ENCODE measurements at places on chromosomes 6 and 20.

DNA sequence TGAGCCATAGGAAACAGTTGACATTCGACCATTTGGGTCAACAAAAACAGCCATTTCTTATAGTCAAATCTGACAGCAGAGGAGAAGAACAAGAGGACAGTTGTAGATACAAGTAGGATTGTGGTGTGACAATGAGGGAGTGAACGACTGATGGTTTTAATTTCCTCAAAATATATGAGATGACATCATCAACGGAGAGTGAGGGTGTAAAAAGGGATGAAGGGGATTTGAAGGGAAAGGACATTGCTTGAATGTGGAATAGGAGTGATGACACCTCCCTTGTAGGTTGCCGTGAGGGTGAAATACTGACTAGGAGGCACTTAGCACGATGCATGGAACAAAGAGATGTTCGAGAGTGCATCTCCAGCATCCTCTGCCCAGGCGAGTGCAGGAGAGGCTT is 499.8 kb upstream of the CHD6 start:
- no peak for DNase-seq

- DNase-seq = no peak
These were observed 230.2 kb downstream of the ANKRD60 start for GRCh38 chr20:57998276-57998675.

DNA sequence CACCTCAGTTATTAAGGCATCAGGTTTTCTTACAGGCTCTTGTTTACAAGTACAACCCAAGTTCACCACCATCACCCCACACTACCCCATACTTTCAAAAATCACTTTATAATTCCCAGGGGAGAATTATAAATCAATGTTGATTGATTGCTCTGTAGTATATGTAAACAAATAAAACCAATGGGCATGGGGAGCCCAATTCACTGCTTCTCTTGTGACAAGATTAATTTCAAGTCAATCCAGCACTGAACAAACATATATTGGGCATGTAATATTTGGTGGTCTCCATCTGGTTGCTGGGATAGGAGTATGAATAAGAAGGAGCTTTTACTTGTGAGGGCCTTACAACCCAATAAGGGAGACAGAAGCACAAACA is 95.8 kb downstream of the CLVS2 start:
- no peak for DNase-seq

DNA sequence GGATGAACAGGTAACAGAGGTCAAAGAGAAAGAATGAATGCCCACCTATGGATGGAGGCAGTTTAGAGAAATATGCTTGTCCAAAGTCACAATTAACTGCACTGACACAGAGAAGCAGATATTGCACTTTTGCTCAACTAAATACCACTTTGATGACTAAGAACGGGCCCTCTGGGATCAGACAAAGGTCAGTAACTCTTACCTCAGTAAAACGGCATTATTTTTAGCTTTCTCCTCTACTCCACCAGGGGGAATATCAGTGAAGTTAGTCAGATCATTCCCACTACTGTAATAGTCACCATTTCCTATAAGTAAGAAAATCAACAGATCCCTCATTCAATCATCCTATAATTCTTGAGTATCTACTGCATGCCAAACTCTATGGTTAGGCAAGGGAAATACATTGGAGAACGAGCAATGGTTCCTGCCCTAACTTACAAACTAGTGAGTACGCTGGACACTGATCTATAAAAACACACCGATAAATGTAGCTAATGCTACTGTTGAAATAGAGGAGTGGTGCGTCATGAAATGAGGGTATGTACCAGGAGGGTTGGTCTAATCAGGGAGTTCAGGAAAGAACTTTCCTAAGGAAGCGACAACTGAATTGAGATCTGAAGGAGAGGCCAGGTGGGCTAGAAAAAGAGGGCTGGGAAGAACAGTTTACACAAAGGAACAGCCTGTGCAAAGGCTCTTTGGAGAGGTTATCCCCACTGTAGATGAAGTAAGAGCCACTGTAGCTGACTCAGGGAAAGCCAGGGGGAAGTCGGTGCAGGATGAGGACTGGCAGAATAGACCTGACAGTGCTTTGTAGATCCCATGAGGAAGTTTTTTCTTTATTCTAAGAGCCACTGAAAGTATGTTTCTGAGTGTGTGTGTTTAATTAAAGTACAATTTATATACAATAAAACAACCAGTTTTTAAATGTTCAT is 9.2 kb downstream of the ECI2 start:
- DNase-seq = no peak

DNA sequence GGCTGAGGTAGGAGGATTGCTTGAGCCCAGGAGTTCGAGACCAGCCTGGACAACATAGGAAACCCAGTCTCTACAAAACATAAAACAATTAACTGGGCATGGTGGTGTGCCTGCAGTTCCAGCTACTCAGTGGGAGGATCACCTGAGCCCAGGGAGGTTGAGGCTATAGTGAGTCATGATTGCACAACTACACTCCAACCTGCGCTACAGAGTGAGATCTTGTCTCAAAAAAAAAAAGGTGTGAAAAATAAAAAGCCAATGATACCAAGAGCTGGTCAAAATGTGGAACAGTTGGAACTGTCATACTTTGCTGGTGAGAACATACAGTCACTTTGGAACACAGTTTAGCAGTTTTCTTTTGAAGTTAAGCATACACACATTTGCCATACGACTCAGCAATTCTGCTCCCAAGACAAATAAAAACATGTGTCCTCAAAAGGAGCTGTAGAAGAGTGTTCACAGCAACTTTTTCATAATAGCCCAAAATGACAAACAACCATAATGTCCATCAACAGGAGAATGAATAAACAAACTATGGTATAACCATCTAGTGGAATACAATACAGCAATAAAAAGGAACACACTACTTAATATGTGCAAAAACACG is 21.6 kb upstream of the FKBP5 start:
- DNase-seq = no peak

DNA sequence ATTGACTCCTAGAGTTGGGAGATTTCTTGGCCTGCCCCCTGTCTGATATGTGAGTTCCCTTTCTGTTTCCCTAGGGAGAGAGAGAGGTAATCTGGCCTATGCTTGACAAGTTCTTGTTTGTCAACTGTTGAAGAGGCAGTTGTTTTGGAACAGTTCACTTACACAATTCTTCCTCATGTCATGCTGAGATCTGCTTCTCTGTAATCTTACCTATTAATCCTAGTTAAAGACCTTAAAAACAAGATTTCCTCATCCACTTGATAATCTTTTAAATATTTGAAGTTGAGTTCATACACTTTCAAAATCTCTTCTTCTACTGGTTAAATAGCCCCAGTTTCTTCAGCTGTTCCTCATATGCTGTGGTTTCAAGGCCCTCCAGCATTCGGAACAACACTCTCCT is 89.9 kb downstream of the FIG4 start:
- DNase-seq = no peak

DNA sequence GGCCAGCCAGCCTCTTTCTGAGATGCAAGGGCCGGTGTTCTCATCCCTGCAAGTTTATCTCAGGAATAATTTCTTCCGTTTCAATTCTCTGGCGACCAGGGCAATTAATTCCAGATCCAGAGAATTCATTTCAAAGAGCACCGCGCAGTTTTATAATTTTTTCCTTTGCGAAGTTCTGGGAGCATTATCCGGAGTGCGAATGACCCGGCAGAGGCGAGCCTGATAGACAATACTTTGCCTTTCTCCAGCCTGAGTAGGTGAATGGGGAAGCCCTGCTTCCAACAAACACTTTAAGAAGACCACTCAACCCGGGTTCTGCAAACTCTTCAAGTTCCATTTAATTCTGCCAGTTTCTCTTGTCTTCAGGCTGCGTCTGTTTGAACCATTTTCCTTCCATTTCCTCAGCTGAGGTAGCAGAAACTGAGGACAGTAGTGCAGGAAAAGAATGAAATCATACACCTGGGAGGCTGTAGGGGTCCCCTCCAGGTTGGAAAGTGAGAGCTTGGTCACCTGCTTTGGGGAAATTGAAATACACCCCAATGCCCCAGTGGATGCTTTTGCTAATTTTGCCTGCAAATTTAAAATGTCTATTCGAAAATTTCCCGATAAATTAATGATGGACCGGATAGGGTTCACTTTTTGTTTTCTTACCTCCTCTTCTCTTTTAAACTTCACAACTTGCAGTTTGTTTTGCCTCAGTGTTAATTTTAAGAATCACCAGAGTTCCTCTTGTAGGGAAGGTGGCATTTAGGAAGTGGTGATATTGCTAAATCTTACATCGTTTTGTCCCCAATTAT is 1.1 kb downstream of the VGLL2 start:
- DNase-seq = no peak

GRCh38 chr20:59164686-59165391 is 1.2 kb downstream of the ZNF831 start:
- DNase-seq = no peak

DNA sequence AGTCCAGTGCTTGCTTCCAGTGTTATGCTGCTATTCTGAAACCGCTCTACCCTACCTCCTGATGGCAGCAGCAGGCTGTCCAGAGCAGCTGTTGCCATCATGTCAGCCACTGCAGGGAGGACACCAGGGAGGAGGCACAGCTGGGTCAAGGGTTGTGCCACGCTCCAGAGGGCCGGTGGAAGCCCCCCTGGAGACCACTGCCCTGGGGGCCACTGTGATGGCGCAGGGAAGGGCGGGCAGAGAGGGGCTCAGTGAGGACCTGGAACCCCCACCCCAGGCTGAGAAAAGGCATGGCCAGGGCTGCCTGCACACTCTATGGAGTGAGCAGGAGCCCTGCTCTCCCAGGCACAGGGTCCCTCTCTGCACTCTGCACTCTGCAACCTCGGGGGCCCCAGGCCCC is 271.3 kb upstream of the BTBD3 start:
- DNase-seq = no peak

GRCh38 chr6:157723376-157723775 is 99.7 kb upstream of the SNX9 start:
- no peak for DNase-seq

DNA sequence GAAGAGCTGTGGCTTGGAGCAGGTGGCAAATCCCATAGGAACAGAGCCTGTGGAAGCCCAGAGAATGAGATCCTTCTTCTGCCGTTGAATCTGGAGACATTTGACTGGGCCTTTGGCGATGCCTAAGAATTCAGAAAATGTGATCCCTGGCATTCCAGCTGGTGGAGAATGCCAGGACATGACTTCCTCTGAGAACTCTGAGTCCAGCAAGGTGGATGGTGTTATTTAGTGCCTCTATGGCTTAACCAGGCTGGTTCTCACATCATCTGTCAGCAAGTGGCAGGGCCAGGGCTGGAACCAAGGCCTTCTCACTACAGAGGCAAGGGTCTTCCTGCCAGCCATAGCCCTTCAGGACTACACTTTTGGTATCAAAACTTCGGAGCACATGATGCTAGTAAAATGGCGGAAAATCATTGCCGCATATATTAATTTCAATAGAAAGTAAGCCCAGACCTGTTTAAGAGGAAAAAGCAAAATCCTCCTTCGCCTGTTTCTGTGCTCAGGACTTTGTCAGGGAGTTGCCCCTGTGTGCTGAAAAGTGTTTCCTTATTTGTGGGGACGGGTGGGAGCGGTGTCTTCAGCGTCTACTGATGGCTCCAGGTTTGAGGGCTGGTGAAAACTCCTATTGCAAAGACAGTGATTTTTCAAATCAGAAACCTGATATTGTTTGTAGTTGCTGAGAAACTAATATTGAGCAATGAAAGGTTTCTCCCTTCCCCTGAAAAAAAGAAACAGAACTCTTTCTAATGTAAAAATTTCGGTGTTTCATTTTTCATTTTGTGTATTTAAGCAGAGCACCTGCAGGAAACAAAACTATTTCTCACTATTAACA is 23.9 kb downstream of the DUSP22 start:
- no peak for DNase-seq

DNA sequence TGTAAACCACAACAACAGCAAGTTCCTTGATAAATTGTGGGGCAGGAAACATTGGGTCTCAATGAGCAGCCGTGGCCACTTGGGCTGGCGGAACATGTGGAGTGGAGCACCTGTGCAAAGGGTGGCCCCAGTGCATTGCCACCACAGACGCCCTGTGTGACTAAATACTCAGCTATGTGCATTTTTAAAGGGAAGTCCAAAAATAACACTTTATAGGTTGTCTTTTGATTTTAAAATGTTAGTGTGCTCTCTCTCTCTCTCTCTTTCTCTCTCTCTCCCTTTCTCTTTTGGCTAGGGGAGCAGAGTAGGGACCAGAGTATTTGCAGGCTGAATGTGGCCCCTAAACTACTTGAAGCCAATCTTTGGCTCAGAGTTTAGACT is 236.3 kb downstream of the BCAS1 start:
- no peak for DNase-seq

DNA sequence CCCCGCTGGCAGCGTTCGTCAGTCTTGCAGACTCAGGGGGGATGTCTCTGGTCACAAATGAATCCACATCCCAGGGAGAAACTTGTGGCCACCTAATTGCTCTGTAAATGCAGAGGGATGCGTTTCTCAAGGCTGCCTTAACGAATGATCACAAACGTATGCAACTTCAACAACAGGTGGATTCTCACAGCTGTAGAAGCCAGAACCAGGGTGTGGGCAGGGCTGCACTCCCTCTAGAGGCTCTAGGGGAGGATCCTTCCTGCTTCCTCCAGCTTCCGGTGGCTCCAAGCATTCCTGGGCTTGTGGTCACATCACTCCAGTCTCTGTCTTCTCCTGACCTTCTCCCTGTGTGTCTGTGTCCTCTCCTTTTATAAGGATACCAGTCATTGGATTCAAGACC is 3.3 kb upstream of the TAF4 start:
- no peak for DNase-seq

DNA sequence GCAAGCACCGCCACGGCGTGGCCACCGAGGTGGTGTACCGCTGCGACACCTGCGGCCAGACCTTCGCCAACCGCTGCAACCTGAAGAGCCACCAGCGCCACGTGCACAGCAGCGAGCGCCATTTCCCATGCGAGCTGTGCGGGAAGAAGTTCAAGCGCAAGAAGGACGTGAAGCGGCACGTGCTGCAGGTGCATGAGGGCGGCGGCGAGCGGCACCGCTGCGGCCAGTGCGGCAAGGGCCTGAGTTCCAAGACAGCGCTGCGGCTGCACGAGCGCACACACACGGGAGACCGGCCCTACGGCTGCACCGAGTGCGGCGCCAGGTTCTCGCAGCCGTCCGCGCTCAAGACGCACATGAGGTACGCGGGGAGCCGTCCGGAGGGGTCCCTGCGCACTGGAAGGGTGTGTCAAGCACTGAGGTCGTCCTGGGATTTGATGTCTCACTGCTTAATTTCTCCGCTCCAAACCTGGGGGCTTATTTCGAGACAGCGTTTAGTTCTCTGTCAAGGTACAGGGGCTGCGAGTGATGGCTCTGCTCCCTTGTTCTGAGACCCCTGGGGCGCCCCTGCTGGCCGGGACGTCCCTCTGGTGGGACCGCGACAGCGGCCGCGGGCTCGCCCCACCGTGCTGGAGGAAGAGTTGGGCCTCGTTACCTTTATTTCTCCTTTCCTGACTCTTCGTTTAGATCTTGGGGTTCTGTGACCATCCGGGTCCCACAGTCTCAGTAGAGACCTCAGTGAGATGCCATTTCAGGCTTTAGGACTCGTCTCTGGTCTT is 3.6 kb downstream of the GZF1 start:
- DNase-seq = no peak

GRCh38 chr6:130742131-130742681 is 85.0 kb upstream of the SMLR1 start:
- no peak for DNase-seq

DNA sequence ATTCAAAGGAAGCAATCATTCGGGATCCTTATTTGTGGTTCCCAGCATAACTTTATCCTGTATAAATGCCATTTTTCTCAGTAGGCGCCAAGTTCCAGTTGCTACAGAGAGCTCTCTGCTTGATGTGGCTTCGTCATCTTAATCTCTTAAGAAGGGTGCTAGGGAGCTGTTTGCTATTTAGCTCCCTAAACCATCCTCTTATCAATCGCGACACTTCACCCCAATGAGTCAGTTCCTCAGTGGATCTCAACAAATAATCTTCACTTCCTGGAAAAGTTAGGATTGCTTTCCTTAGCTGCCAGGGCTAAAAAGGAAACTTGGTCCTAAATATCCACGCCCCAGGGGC is 1.3 kb upstream of the NKAIN2 start:
- DNase-seq = no peak

- DNase-seq = no peak
These were observed 54.2 kb downstream of the CNR1 start for GRCh38 chr6:88111991-88112390.
